ENCODE measurements at places on chromosomes 11 and 22.
A peak's percentile ranks its signal among the peaks of the same experiment; 100 is the strongest.

DNA sequence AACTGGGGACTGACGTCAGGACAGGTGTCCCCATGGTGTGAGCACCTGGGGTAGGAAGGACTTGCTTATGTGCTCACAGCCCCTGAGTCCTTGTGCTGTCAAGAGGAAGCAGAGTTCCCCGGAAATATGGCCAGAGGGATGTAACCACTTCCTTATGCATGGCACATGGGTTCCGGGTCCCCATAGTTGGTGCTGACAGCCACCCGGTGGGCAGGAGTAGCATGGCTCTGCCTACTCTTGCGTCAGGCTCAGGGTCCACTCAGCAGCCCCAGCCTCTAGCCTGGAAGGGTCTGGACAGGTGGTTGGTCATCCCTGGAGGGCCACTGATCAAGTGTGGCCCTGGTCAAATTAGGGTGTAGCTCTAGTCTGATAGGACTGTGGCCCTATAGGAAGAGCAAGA, 42.8 kb upstream of the CCND1 start:
- DNase-seq: no peak

- no peak for DNase-seq
Observed at GRCh38 chr11:125465255-125465654, 30.8 kb downstream of the FEZ1 start.

DNA sequence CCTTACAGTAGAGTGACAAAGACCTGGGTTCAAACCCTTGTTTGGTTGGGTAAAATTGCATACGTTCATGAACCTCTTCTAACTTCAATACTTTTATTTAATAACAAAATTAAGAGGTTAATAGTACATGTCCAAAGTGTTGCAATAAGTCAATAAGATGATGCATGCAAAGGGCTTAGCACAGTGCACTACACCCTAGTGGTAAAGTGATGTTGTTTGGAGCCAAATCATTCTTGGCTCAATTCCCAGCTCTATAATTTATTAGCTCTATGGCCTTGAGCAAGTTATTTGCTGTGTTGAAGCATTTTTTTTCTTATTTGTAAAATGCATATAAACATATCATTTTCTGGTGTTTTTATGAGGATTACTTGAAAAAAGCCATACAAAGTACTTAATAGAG, 945.3 kb downstream of the LRRC4C start:
- DNase-seq: no peak

GRCh38 chr11:69509846-69510390, 28.5 kb downstream of the LINC01488 start:
- no peak for DNase-seq

DNA sequence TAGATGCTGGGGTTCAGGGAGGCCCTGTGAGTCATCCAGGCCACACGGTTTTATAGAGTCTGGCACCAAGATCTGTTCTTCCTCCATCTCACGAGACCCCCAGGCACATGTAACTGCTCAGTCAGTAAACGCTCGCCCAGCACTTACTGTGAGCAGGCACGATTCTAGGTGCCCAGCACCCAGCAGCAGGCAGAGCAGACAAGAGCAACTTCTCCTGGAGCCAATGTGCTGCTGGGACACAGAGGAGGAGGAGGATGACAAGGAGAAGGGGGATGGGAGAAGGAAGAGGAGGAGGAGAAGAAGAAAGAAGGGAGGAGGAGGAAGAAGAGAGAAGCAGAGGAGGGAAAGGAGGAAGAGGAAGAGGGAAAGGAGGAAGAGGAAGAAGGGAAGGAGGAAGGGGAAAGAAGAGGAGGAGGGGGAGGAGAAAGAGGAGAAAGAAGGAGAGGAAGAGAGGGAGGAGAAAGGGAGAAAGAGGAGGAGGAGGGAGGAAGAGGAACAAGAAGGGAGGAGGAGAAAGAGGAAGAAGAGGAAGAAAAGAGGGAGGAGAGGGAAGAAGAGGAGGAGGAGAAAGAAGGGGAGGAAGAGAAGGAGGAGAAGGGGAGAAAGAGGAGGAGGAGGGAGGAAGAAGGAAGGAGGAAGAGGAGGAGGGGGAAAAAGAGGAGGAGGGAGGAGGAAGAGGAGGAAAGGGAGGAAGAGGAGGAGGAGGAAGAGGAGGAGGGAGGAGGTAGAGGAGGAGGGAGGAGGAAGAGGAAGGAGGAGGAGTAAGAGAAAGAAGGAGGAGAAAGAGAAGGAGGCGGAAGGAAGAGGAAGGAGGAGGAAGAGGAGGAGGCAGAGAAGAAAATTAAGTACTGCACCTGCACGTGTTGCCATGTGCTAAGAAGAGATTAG, 77.6 kb upstream of the RTL6 start:
- no peak for DNase-seq

DNA sequence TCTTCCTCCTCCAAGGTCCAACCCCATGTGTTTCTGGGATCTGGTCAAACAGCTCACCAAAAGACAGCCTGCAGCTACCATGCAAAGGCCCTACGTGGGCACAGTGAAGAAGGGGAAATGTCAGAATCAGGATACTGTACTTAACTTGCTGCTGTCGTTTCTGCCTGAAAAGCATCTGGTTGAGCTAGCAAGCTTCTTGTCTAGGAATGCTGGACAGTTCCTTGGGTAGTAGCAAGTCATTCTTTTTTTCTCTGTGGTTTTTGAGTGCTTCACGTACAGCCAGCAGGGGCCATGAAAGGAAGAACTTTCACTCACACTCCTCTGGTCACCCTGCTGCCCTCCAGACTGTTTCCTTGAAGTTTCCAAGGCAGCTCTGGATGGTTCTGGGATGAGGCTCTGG, 24.7 kb downstream of the RCOR2 start:
- no peak for DNase-seq

DNA sequence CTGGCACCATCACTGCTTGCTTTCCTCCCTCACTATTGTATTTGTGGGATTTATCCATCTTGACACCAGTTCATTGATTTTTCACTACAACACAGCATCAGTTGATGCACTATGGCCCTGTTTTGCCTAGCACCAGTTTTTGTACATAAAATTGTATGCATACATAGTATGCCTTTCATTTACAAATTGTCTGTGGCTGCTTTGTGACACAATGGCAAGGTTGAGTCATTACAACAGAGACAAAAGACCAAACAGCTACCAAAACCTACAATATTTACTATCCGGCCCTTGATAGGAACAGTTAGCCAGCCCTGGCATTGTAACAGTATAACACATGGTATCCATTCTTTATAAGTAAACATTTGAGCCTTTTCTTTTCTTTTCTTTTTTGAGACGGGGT, 150.3 kb downstream of the LDLRAD3 start:
- no peak for DNase-seq

DNA sequence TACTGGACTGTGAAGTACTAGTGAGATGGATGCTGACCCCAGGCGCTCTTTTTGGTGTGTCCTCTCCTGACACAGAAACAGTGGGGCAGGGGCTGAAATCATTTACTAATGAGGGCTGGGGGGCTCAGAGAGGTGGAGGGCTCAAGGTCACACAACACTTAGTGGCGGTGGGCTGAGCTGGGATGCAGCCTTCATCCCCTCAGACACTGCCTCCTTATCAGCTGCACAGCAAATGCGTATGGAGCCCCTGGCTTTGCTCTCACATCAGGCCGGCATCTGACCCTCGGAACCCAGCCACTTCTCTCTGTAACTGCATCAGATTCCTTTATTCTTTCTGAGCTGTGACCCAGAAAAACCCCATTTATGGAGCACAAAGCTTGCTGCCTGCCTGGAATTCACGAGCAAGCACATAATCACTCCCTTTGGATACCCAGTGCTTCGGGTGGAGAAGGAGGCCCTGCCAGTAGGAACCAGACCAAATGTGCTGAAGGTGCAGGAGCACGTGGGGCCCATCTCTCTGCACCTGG, 736.6 kb downstream of the TBC1D22A start:
- DNase-seq: no peak

DNA sequence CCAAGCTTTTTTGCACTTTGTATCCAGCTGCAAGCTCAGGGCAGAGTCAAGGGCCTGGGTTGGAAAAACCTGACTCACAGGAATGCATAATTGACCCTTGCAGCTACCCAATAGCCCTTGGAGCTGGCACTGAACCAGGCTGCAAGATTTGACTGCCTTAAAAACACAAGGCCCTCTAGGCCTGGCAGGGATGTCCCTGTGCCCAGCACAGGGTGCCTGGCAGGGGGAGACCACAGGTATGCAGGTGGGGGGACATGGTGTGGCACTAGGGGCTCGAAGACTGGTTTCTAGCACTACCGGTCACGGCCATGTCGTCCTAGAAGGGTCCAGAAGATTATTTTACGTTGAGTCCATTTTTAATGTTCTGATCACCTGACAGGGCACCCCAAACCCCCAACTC, 30.2 kb downstream of the SBF1 start:
- DNase-seq: peak; percentile 40

DNA sequence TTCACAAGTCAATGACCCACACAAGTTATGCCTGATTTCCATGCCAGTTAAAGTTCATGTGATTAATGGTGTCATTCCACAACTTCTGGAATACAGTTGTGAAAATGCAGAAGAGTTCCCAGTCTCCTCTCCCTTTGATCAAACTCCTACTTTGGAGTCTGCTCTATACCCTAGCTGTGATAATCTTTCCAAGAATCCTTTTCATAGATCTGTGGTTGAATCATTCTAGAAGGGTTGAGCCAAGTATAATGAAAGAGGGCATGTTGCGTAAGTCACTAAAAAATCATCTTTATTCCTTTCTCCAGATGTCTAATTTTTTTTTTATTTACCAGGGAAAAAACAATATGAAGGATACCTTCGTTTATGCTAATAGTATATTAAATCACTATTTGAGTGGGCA, 89.7 kb upstream of the CARD18 start:
- no peak for DNase-seq

- DNase-seq: no peak
Observed at GRCh38 chr22:47307822-47308221, 545.4 kb downstream of the TBC1D22A start.
